ENCODE measurements at places on chromosomes 7 and 10.
A peak's percentile ranks its signal among the peaks of the same experiment; 100 is the strongest.

- DNase-seq, result no peak
These were observed 80.9 kb upstream of the CDK6 start for GRCh38 chr7:92917230-92917629.

GRCh38 chr10:131089861-131090260 lies 221.7 kb downstream of the TCERG1L start:
- no peak for DNase-seq

DNA sequence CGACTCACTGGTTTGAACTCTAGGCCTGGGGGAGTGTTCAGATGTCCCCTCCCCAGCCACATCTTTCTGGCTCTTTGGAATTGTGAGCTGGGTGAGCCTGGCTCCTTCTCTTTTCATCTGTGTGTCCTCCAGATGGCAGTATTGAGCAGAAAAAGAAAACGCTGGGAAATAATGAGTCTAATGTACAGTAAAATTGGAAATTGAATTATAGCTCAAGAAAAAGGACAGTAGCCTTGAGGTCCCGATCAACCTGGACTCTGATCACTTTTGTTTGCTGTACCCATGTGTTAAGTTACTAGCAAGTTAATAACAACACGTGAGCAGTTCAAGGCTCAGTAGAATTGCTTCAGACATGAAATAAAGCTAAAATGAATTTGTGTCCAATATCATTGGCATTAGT lies 77.9 kb downstream of the SNX10 start:
- DNase-seq, result peak; percentile 65

- no peak for DNase-seq
These were observed 2.1 kb downstream of the RET start for GRCh38 chr10:43078986-43079273.

- no peak for DNase-seq
These were observed 35.9 kb downstream of the TCF7L2 start for GRCh38 chr10:112985690-112986543.

- DNase-seq, result no peak
These were observed 72.1 kb upstream of the FHIP2A start for GRCh38 chr10:114749510-114749909.

DNA sequence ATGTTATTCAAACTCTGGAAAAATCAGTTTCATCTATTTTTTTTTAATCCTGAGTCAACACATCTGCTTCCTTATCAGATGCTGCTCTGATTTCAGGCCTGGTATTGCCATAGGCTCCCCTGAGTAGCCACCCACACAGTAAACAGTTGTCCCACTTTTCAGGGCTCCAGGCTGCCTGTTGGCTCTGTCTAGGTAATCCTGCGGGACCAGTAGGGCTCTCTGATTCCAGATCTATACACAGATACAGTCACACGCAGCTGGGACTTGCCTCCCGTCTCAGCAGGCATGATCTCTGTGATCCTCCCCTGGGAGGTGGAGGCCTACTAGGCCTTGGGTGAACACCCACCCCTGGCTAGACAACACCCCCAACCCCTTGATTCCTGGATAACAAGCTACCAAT lies 206.1 kb downstream of the CREB5 start:
- DNase-seq, result no peak

DNA sequence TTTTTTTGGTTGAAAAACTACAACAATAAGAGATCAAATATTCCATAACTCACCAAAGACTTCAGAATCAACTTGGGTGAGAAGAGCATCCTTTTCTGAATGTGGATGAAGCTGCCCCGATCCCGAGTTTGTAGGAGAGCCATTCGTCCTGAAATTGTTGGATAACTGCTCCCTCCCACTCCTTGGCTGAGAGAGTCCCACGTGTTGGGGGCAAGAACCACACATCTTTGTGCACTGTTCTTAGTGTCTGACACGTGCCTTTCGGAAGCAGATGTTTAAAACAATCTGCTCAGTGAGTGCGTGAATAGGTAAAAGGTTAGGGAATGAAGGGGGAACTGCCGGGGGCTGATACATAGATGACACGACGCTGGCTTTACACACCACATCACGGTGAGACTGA lies 575.7 kb downstream of the PTPRN2 start:
- DNase-seq, result no peak

- DNase-seq, result no peak
These were observed 5.9 kb downstream of the MAP3K8 start for GRCh38 chr10:30439931-30440330.

GRCh38 chr7:99562832-99563231 lies 4.4 kb downstream of the ZNF655 start:
- peak; percentile 42 for DNase-seq

DNA sequence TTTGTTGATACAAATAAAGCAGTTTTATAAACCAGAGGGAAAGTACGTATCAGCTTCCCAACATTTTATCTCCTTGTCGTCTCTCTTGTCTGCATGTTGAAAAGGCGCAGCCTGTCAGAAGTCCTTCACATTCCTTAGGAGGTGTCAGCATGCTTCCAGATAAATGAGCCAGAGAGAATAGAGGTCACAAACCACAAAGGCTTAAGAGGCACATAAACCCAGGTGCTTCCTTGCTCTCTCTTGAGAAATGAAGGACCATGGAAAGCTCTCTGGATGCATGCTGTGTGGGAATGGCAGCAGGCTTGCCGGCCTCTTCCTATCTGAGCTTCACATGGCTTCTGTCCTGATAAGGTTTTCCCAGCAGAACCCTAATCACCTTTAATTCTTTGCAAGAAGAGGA lies 448.5 kb downstream of the XPNPEP1 start:
- DNase-seq, result no peak

DNA sequence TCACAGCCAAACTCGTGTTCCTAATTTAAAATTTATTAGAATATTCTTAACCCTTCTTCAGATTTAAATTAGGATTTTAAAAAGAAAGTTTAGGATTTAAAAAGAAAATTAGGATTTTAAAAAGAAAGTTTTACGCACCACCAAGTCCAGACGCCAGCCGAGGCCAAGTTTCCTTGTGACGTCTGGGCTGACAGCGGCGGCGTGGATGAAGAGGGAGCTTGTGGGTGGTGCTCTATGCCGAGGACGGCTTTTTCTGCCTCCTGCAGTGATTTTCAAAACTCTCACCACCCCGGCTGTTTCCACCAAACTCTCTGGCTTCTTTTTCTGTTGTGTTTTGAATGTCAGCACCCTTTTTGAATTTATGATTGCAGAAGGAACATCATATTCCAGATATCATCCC lies 252.9 kb downstream of the DNAJB6 start:
- DNase-seq, result no peak

- no peak for DNase-seq
These were observed 41.2 kb upstream of the AKR1E2 start for GRCh38 chr10:4784667-4785333.

- no peak for DNase-seq
These were observed 251.2 kb downstream of the DNAJB6 start for GRCh38 chr7:157587805-157588560.

DNA sequence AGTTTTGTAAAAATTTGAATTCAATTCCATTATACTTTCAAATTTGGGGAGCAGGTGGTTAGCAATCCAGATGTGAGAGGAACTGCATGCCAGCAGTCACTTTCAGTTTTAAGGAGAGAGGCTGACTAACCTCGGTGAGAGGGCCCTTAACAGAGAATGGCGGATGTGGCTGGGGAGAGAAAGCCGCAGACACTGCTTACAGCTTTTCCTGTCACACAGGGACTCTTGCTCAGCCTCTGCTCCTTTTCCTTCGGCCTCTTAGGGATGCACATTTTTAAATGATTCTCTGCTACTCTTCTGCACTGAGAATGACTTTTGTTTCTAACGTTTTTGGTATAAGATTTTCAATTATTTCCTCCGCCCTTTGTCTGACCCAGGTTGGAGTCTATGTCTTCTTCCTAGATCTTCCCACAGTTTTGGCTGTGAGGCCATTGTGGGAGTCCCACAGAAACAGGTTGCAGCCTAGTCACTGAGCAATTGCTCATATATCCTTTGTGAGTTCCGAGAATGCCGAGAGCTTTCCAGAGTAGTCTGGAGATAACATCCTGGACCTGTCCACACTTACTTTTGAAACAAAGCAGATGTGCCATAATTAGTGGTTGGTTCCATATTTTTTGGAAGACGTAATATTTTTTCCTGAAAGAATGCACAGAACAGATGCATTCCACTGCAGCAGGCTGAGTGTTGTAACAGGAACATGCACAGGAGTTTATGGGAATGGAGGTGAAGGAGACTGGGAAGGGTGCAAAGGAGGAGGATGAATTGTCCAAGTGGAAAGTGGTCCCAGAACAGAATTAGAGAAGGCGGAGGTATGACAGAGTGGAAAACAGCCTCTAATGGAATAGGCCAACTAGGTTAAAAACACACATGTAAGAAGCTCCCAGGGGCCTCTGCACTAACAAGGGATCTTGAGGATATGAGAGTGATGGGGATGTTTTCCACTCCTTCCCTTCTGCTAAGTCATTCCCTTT lies 168.0 kb upstream of the ZNF32 start:
- peak; percentile 59 for DNase-seq

GRCh38 chr10:45398595-45398994 lies 24.6 kb downstream of the ALOX5 start:
- DNase-seq, result no peak

GRCh38 chr10:21297603-21298383 lies 227.7 kb downstream of the SKIDA1 start:
- DNase-seq, result no peak

DNA sequence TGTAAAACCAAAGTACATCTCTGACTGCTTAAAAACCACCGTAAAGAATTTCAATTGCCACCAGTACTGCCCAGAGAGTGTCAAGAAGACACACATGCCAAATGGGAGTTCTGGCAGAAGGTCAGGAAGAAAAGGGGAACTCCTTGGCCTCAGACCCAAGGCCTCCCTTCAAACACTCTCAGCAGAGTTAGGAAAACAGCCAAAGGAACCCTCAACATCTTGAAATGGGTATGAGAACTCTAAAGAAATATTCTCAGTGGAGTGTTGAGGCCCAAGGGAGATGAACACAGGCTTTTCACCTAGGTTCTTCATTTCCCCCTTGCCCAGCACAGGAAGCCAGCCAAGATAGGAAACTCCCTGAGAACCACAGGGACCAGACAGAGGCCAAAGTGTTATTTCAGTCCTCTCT lies 96.1 kb upstream of the ASAH2 start:
- DNase-seq, result no peak

GRCh38 chr7:71636329-71636728 lies 504.4 kb downstream of the GALNT17 start:
- no peak for DNase-seq

DNA sequence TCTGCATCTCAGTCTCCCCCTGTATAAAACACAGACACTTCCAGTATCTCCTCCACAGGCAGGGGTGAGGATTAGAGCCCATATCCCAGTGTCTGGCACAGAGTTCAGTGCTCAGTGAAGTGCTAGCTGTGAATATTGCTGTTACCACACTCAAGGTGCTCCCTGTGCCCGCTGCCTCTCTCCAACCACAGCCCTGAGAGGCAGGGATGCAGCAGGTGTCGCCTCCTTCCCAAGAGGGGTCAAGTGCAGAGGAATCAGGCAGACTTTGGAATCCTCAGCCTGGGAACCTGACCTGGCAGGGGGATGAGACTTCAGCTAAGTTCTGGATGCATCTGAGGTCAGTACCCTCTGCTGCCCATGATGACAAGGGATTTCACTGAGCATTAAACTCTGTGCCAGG lies 163.1 kb downstream of the GFRA1 start:
- DNase-seq, result no peak

- DNase-seq, result no peak
These were observed 68.4 kb upstream of the SRRM3 start for GRCh38 chr7:76133164-76133775.

DNA sequence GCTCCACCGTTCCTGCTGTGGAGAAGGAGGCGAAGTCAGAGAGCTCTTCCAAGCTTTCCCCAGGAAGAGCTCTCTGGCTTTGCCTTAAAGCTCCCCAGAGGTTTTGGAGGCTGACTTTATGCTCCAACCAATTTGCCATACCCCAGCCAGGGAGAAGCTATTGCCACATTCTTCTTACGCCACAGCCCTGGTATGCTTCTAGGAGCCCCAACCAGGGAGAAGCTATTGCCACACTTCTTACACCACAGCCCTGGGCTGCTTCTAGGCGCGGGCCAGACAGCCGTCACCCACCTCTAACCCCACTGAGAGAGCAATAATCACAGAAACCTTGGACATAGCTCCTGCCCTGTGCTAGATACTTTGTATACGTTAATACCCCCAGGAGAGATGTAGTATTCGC lies 951 bp downstream of the ELOVL3 start:
- no peak for DNase-seq

DNA sequence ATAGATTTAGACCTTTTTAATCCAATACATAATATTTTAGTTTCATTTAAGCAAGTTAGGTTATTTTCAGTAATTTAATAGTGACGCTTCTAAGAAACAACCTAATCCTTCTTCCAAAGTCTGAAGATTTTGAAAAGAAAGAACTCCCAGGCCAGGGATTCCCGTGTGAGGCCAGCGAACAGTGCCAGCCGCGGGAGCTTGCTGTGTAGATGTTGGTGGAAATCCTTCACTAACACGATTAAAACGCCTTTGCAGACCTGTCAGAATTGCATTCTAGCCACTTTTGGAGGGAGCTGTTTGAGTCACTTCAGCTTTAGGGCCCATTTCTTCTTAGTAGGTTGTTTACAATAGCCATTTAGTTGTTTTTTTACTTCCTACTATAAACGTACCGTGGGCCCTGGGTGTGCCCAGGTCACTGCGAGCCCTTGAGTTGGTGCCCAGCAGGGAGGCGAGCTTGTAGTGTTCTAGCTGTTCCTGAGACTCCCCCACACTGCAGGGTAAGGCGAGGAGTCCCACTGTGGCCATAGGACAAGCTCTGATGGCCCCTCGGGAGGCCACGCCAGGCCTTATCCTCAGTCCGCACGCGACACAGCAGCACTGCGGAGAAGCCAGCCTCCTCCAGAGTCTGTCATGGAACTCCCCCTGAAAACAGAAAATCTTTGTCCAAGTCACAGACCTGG lies 32.3 kb downstream of the PPP2R2D start:
- no peak for DNase-seq

GRCh38 chr10:102593074-102593803 lies 51.0 kb upstream of the TRIM8 start:
- DNase-seq, result no peak

GRCh38 chr7:49631071-49631815 lies 142.2 kb upstream of the VWC2 start:
- no peak for DNase-seq

DNA sequence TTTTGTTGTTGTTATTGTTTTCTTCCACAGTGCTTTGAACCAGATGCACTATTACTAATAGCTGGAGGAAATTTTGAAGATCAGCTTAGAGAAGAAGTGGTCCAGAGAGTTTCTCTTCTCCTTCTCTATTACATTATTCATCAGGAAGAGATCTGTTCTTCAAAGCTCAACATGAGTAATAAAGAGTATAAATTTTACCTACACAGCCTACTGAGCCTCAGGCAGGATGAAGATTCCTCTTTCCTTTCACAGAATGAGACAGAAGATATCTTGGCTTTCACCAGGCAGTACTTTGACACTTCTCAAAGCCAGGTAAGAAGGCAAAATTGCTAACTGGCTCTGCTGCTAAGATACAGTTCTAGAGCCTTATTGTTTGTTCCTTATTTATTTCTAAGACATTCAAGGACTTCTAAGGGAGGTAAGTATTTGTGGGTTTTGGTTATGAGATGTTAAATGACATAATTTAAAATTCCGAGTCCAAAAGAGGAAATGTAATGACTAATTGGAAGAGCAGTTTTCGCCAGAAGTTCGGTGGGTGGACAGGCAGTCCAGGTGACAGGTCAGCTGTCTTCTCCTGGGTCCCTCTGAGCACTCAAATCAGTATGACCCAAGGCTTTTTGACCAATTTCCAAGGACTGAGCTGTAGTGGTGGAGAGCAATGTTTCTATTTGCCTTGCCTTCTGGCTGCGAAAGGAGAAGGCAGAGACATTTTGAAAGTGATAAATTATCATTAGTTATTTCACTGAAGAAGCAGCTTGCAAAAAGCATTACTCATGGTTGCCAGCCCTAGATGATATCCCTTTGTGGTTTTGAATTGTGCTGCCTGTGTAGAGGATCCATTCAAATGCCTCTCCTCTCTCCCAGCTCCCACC lies 10.1 kb downstream of the SLC39A12 start:
- DNase-seq, result no peak

GRCh38 chr10:43868952-43869351 lies 220.3 kb upstream of the ZNF32 start:
- DNase-seq, result no peak

Measured in stimulated activated CD4-positive, alpha-beta T cell treated with anti-CD3 and anti-CD28 coated beads, Interleukin-12 subunit alpha, Interleukin-12 subunit beta, amount 100 ng/mL, for 48 hours (primary cell).